ENCODE measurements at places on chromosomes 16 and 17.

- no peak for DNase-seq
These were observed 38.1 kb upstream of the KPNB1 start for GRCh38 chr17:47611372-47612350.

GRCh38 chr17:29140631-29141513, 39.3 kb downstream of the MYO18A start:
- DNase-seq: peak; percentile 65

DNA sequence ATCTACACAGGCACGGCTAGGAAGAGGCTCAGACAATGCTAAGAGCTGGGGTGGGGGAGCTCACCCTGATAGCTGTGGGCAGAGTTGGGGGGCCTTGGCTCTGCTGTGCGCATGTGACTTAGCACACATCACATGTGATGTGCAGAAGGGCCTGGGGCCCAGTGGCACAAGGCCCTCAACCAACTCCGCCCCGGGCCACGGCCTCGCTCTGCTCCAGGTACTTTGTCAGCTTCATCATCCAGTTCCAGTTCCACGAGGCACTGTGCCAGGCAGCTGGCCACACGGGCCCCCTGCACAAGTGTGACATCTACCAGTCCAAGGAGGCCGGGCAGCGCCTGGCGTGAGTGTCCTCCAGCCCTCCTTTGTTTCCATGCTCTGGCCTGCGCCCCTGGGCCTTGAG, 19.3 kb downstream of the ACE start:
- no peak for DNase-seq

- DNase-seq: no peak
These were observed 361.8 kb upstream of the CDH5 start for GRCh38 chr16:66004699-66005098.

DNA sequence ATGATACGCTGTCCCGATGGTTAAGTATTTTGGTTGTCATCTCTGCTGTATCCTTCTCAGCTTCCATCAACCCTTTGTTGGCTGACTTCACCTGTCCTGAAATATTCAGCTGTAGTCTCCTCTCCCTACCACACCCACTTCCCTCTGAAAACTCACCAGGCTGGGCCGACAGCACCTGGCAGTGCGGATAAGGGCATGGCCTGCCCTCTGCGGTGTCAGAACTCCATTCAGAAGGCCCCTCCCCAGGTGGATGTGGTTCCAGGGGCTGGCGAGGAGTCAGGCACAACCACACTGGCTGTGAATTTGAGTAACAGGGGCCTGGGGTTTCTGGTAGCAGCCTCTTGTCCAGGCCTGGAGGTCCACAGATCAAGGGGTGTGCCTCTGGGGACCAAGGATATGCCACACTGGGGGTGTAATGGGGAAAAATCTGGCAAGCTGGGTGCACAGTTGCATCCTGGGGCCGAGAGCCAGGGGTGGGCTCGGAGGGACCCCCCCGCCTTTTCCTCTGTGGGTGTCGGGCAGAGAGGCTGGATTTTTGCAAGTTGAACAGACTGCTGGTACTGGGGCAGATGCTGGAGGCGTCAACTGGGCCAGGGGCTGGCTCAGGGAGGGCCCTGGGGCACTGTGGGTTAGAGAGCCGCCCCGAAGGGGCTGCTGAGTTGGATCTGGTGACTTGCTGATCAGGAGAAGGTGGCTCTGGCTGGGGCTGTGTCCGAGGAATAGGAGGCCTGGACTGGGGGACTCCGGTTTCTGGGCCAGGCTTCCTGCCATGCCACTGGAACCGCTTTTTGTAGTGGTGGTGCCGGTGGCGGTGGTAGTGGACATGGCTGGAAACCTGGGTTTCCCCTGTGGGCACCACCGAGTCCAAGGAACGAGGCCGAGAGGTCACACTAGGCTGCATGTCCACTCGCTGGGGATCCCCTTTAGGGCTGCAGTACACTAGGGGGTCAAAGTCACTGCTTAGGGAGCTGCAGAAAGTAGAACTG, 5.6 kb upstream of the SUPT4H1 start:
- DNase-seq: no peak

DNA sequence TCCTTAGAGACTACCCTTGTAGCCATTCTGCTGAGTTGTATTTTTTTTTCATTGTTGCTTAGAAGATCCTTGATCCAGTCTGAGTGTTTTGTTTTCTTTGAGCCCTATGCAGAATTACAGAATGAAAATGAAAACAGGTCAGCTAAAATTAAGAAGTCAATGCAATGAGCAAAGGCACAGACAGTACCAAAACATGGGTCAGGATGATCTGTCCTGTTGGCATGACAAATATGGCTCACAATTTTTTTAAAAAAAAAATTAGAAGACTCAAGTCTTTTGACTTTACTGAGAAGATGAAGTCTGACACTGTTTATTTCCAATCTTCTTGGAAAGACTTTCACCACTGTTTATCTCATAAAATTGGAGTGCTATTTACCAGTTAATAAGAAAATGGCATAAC, 32.4 kb downstream of the KCNJ16 start:
- DNase-seq: no peak

GRCh38 chr17:149231-149630, 11.9 kb downstream of the SCGB1C2 start:
- DNase-seq: no peak

GRCh38 chr17:7217113-7217987, 2.3 kb downstream of the DLG4 start:
- peak; percentile 42 for DNase-seq

- no peak for DNase-seq
These were observed 295.4 kb upstream of the KCNJ16 start for GRCh38 chr17:69779378-69780214.

DNA sequence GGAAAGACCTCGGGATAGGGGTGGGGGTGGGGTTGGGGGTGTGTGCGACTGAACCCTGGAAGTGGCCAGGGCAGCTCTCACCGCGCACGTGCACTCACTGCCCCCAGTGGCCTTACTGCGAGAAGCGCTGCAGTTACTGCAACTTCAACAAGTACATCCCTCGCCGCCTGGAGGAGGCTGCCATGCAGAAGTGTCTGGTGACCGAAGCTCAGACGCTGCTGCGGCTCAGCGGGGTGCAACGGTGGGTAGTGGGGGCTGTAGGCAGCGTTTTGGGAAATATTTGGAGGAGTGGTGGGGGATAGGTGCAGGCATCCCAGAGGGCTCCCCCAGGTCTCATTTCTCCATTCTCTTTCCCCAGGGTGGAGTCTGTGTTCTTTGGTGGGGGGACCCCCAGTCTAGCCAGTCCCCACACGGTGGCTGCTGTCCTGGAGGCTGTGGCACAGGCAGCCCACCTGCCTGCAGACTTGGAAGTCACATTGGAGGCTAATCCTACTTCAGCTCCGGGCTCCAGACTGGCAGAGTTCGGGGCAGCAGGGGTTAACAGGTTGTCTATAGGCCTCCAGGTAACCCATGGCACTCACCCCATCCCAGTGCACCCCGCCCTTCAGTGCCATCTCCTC, 972 bp downstream of the RSAD1 start:
- DNase-seq: peak; percentile 79

- peak; percentile 80 for DNase-seq
These were observed 13.7 kb downstream of the SYCE1L start for GRCh38 chr16:77212741-77213541.

GRCh38 chr16:70713342-70713741, 27.5 kb upstream of the MTSS2 start:
- no peak for DNase-seq

- no peak for DNase-seq
These were observed at the start of gene CDH13 for GRCh38 chr16:82626791-82627261. CDH13 (plus strand) TSS chr16:82626969.

- peak; percentile 65 for DNase-seq
These were observed 737 bp downstream of the DHRS13 start for GRCh38 chr17:28901866-28902818.

DNA sequence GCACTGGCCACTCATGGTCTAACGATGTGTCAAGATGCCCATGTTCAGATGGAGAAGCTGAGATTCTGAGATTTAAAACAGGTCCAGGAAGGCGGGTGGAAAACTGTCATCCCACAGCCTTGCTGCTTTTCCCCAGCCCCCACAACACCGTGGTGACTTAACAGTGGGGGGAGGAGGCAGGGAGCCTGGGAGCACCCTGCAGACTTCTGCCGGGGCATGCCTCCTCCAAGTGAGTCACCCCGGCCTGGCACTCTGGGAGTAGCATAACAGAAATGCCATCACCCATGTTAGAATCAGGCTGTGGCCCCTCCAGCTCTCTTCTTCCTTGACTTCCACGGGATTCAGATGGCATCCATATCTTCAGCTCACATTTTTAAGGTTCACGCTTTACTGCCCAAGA, 164.8 kb downstream of the CBLN1 start:
- no peak for DNase-seq

GRCh38 chr16:65837464-65837863, 529.0 kb upstream of the CDH5 start:
- DNase-seq: no peak

- no peak for DNase-seq
These were observed 10.6 kb downstream of the SHISA6 start for GRCh38 chr17:11251561-11252107.

DNA sequence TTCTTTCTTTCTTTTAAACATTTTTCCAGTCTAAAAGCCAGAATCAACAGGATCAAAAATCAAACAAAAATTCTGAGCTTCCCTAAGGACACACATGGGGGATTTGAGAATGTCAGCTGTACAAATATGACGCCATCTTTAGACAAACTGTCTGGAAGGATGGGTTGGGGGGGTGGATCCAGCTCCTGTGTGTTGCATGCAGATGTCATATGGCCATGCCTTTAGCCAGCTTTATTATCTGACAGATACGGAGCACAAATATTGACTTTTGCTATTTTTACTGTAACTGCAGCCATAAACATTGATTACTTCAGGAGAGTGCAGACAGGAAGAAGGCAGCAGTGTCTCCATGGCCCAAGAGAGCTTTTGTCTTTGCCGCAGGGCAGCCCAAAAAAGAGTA, 279.4 kb upstream of the ELAC2 start:
- DNase-seq: no peak

- no peak for DNase-seq
These were observed at the start of gene APOH for GRCh38 chr17:66228887-66229782. APOH (minus strand) TSS chr17:66229415; CDS start chr17:66229379, 36 bp downstream.

- DNase-seq: no peak
These were observed 1.8 kb downstream of the MYH10 start for GRCh38 chr17:8628609-8629169.

- peak; percentile 41 for DNase-seq
These were observed 46.9 kb downstream of the AXIN2 start for GRCh38 chr17:65514541-65514940.

DNA sequence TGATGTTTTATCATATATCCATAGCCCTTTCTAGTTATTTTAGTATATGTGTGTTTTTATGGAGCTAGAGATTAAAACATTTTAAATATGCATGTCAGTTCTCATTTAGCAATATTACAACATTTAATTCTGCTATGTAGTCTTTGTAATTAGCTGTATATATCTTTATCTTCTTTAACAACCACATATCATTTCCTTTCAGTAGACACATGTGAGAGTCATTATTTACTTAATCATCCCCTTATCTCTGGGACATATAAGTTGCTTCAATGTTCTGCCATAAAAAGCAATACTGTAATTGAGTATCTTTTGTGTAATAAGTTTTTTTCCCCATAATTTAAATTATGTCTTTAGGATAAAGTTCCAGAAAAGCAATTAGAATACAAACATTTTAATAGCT, 52.0 kb upstream of the CLEC3A start:
- no peak for DNase-seq

DNA sequence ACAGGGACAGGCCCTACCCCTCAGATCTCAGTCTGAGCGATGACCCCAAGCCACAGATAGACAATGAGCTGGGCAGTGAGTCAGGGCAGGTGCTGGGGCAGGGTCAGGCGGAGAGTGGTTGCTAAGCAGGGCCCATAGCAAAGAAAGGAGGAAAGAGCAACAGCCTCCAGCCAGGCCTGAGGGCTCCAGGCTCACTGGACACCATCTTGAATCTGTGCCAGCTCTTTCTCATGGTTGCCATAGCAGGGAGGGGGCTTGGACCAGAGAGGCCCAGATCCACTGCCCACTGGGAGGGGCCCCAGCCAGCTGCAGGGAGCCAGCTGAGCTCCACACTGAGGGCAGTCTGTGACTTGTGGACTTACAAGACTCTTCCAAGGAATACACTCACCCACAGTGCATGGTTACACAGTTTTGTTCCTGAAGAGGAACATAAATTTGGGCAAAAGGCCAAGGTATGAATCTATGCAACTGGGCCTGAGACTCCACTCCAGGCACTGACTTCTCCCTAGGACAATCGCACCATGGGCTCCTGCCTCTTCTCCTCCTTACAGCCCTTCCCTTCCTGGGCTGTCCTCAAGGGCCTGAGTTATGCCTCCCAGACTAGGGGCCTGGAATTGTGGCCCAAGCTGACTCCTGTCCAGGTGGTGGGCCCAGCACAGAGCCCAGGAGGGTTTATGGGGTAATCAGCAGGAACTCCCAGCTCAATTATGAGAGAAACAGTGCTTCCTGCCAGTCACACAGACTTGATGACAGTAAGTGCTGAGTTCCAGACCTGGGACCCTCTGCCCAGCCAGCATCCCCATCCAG, 59.9 kb downstream of the BEAN1 start:
- no peak for DNase-seq

- no peak for DNase-seq
These were observed 69.0 kb downstream of the GRIN2A start for GRCh38 chr16:10113248-10113647.

DNA sequence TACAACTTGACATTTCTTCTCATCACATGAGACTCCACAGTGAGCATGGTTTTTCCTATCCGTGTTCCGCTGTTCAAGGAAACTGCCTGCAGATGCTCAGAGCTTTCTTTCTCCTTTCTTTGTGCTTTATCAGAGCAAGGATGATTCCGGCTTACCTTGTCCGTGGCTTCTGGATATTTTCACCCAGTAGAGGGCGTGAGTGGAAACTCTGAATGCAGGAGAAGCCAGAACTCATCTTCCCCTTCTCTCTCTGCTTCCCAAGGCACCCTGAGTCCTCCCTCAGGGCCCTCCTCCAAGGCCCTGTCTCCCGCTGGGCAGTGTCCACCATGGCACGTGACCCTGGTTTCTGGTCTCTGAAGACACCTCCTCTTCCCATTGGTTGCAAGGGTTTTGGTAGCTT, 721.1 kb upstream of the RBFOX1 start:
- no peak for DNase-seq

DNA sequence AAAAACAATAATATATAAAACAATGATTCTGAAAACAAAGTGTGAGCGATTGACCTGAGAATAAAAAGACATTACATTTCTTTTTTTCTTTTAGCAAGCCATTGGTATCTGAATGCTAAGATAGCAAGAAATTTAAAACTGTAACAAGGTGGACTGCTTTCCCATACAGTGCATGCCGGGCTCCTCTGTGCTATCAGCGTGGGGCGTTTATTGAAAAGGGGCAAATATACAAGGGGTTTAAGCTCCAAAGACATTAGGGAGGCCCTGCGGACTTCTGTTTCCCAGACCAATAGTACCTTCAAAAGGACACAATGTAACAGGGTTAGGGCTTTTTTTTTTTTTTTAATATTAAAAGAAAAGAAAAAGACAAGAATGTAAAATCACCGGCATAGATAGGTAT, 261.3 kb downstream of the ZFHX3 start:
- no peak for DNase-seq

- DNase-seq: no peak
These were observed 479.3 kb upstream of the ZFHX3 start for GRCh38 chr16:73527187-73527586.

Measured in activated CD4-positive, alpha-beta memory T cell treated with anti-CD3 and anti-CD28 coated beads for 36 hours (primary cell).